ENCODE measurements at places on chromosomes 11 and 22.

GRCh38 chr22:49005557-49005956, 822.1 kb downstream of the BRD1 start:
- DNase-seq: no peak

GRCh38 chr11:4370166-4370565, 2.0 kb upstream of the OR52B4 start:
- no peak for DNase-seq

DNA sequence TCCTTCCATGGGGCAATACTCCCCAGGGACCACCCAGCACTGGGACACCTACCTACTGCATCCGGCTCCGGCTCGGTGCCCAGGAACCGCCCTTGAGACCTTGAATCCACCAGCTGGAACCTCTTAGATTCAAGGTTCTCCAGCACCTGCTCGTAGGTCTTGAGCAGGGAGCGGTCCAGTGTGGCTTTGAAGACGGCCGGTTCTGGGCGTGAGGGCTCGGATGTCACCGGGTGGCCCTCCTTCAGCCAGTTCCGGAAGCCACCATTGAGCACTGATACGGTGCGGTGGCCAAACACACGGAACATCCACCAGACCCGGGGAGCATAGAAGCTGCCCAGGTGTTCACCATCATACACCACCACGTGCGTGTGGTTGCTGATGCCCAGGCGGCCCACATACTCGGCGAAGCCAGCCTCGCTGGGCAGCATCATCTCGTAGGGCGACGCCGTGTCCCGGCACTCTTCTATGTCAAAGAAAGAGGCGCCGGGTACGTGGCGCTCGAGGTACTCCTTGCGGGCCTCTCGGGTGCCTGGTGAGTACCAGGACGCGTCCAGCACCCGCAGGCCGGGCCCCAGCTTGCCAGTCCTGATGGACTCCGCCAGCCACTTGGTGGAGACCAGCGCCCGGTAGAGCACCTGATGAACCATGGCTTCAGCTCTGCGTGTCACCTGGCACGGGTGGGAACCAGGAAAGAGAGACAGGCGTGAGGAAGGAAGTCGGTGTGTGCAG, 997 bp downstream of the TST start:
- no peak for DNase-seq

DNA sequence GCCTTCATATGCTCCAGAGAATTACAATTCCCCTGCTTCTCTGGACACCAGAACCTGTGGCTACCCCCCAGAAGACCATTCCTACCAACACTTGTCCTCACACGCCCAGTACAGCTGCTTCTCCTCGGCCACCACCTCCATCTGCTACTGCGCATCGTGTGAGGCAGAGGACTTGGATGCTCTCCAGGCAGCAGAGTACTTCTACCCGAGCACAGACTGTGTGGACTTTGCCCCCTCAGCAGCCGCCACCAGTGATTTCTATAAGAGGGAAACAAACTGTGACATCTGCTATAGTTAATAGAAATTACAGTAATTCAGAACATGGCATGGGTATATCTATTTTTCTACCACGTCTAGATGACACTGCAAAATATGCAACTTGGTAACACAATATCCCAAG, 9.8 kb downstream of the POU2AF3 start:
- DNase-seq: no peak

DNA sequence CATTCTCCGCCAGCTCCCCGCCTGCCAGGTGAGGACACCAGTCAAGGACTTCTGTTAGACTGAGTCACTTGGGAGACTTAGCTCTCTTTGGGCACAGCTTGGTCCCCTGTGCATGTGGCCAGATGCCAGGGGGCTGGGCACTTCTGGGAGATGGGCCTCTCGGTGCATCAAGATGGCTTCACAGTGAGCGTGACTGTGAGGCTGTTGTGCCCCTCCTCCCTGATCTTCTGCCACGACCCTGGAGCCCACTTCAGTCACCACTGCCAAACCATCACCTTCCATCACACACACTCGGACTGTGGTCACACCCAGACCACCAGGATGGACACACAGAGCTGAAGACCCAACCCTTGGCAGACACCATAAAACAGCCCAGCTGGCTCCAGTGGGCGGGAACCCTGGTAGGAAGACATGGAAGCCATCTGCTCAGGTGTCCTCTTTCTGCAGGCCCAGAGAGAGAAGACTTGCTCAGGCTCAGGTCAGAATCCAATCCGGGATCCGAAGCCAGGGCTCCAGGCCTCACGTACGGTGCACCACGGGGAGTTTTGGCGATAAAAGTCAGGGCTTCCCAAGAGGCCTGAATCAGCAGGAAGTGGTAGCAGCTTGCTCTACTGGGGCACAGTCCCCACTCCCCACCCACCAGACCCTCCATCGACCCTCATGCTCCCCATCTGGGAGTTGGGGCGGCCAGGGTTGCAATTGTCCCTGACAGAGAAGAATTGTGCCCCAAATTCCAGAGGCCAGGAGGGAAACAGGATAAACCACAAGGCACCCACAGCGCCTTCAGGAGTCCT, 29.8 kb upstream of the CD5 start:
- no peak for DNase-seq

- no peak for DNase-seq
Observed at GRCh38 chr22:49320714-49321476, 506.8 kb downstream of the BRD1 start.
